Activated CD4-positive, alpha-beta T cell treated with anti-CD3 and anti-CD28 coated beads, Interleukin-2, amount 10 ng/mL, durations not matched to agents 24 days and 14 days (primary cell): ENCODE measurements at places on chromosomes 12 and 14.

GRCh38 chr14:71261206-71261605 lies 353.9 kb downstream of the PCNX1 start:
- no peak overlapping the region for H3K4me3 ChIP-seq
- H3K27me3 ChIP-seq: peaks cover 8% of the 10 kb centered on the region
- DNase-seq: no peak
- H3K36me3 ChIP-seq: peaks cover 16% of the 10 kb centered on the region
- H3K4me1 ChIP-seq: peaks cover 4% of the 10 kb centered on the region

DNA sequence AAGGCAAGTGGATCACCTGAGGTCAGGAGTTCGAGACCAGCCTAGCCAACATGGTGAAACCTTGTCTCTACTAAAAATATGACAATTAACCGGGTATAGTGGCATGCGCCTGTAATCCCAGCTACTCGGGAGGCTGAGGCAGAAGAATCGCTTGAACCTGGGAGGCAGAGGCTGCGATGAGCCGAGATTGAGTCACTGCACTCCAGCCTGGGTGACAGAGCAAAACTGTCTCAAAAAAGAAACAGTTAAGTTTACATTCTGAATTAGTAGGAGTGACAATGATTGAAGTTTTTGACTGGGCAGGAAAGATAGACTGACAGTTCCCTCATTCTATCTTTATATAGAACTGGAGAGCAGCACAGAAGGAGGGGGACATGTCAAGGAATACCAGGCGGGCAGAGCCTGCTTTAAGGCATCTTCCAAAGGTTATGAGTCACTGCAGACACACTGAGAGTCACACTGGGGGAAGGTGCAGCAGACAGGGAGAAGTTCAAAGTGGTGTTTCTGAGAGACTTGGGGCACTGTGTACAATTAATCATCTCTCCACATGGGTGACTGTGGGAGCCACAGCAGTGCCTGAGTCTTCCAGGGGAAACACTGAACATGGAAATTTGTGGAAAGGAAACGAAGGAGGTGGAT lies 42.8 kb upstream of the RNASE3 start:
- no peak for DNase-seq
- no peak overlapping the region for H3K27ac ChIP-seq
- H3K27me3 ChIP-seq: peaks cover 12% of the 10 kb centered on the region
- H3K4me3 ChIP-seq: no peak overlapping the region
- H3K4me1 ChIP-seq: no peaks in the 10 kb centered on the region
- H3K36me3 ChIP-seq: no peaks in the 10 kb centered on the region

DNA sequence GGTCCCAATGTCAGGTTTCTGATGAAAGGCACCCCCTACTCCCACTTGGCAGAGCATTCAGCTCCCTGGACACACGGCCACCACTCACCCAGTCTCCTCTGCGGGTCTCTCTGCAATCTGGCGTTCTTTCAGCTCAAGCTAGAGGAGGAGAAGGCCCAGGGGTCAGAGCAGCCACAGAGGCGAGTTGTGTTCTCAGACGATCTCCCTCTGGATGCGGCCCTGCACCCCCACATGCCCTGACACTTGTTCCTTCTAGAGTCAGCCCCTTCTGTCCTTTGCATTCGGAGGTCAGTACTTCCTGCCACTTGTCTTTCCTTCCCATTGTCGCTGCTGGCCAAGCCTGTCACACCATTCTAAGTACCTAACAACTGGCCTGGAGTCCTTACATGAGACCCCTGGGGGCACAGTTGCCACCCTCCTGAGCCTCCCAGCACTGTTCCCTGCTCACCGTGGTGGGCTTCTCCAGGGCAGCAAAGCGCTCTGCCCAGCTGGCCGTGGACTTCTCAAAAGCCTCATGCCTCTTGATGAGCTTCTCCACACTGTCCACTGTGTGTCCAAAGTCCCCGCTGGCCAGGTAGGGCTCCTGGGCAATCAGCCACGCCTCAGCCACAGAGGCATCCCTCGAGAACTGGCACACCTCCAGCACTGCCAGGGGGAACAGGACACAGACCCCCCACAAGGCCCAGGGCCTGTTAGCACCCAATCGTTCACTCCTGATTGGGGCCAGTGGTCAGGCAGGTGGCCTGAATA lies 63.2 kb downstream of the PLEKHG3 start:
- peaks cover 27% of the 10 kb centered on the region for H3K4me1 ChIP-seq
- no peak overlapping the region for H3K4me3 ChIP-seq
- no peak for DNase-seq
- no peak overlapping the region for H3K27ac ChIP-seq

DNA sequence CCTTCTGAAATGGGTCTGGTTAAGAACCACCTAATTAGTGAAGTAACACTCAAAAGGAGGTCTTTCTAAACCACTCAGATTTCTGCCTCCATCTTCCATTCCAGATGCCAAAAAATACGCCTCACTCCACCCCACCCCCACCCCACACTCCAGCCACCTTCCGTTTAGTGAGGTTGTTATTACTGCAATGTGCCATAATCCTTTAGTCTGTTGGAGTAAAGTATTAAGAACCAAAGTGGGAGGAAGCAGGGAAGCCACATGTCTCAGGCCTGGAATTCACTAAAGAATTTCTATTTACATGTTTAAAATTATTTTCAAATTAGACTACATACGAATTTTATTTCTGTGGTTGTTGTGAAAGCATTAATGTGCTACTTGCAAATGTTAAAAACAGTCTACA lies 7.4 kb downstream of the KIF21A start:
- H3K4me3 ChIP-seq: no peak overlapping the region
- H3K36me3 ChIP-seq: no peaks in the 10 kb centered on the region
- peaks cover 2% of the 10 kb centered on the region for H3K4me1 ChIP-seq
- DNase-seq: no peak
- H3K27ac ChIP-seq: no peak overlapping the region
- H3K27me3 ChIP-seq: no peaks in the 10 kb centered on the region

GRCh38 chr14:86027144-86027543 lies 497.2 kb downstream of the FLRT2 start:
- no peaks in the 10 kb centered on the region for H3K4me1 ChIP-seq
- no peaks in the 10 kb centered on the region for H3K36me3 ChIP-seq
- H3K27ac ChIP-seq: no peak overlapping the region

DNA sequence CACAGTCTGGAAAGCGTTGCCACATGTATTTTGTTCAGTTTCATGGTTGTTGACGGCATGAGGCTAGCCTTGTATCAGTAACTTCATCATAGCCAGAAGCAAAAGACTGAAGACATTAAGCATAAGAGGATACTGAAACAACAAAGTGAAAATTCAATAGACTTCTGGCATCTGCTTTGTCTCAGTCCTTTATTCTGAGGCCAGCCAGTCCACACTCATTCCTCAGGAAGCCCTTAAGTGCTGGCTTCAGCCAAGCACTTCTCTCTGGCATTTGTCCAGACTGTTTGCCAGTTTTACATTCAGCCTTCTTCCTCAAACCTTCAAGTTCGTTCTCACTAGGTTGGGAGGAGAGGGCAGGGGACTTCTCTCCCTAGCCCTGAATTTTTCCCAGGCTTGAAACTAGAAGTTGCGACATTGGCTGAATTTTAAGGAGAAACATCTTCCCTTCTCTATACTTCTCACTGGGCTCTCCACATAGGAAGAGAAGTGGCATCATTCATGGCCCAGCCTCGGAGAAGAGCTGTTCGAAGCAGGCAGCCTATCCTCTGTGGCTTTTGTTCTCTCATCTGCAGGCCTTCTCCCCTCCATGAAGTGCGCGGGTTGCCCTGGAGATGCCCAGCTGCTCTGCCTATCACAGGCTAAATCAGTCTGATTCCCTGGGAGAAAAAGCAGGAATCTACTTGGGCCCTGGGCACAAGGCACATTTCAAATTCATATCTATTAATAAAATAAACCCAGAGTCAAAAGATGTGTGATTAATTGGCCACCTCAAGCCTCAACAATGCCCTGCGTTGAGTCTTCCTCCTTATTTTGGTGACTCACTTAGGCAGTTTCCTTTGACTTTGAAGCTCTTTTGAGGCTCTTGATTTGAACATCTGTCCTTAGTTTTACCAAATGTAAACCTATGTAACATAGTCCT lies 130.9 kb upstream of the PLEKHA5 start:
- no peaks in the 10 kb centered on the region for H3K27me3 ChIP-seq
- DNase-seq: no peak
- no peak overlapping the region for H3K27ac ChIP-seq
- no peaks in the 10 kb centered on the region for H3K36me3 ChIP-seq
- no peaks in the 10 kb centered on the region for H3K4me1 ChIP-seq
- no peak overlapping the region for H3K4me3 ChIP-seq

- H3K4me3 ChIP-seq: no peak overlapping the region
- H3K27me3 ChIP-seq: peaks cover 10% of the 10 kb centered on the region
- no peak overlapping the region for H3K27ac ChIP-seq
- peaks cover 15% of the 10 kb centered on the region for H3K36me3 ChIP-seq
- DNase-seq: no peak
- H3K4me1 ChIP-seq: peaks cover 12% of the 10 kb centered on the region
Measured at GRCh38 chr12:7161811-7162210, 27.7 kb upstream of the PEX5 start.

GRCh38 chr12:15045451-15045850 lies 72.6 kb downstream of the PDE6H start:
- H3K36me3 ChIP-seq: no peaks in the 10 kb centered on the region
- no peak overlapping the region for H3K4me3 ChIP-seq
- H3K27ac ChIP-seq: no peak overlapping the region
- DNase-seq: no peak
- H3K27me3 ChIP-seq: peaks cover 10% of the 10 kb centered on the region

GRCh38 chr12:79818856-79819255 lies 116.0 kb downstream of the PPP1R12A start:
- H3K36me3 ChIP-seq: peaks cover 33% of the 10 kb centered on the region
- no peak overlapping the region for H3K27ac ChIP-seq
- peaks cover 10% of the 10 kb centered on the region for H3K4me1 ChIP-seq
- DNase-seq: no peak

DNA sequence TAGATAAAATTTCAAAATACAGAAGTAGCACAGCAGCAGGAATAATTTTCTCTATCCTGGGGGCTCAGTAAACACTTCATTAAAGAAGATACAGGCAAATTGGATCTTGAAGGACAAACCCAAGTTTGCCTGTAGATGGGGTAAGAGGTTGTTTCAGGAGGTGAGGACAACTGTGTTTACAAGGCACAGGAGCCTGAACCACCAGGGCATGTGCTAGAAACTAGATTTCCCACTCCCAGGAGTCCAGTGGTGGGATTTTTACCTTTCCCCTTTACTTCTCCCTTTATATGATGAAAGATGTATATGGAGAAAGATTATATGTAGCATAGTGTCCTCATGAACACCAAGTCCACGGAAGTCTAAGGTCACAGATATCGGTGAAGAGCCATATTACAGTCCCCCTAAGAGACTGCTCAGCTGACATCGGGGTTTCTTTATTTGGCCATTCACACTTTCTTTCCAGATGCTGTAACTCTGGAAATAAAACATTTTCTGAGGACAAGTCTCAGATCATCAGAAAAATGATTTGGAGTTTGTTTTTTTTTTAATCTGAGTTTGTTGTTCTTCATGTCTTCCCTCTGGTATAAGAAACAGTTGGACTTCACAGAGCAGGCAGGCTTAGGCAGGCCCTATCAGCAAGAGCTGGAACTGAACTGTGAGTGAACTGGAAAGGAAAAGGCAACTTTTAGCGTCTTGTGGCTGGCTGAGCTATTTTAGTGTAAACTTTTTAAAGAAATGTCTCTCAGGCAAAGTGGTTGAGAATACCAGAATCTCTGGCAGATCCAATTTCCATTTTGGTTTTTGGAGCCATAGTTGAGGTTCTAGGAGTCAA lies 8.0 kb upstream of the EVL start:
- peak overlapping the region; percentile 91 for H3K27ac ChIP-seq
- peak; percentile 82 for DNase-seq

GRCh38 chr14:64812412-64812811 lies 67.3 kb downstream of the SPTB start:
- no peak overlapping the region for H3K27ac ChIP-seq
- peak; percentile 61 for DNase-seq
- H3K4me3 ChIP-seq: no peak overlapping the region
- no peaks in the 10 kb centered on the region for H3K36me3 ChIP-seq
- peaks cover 3% of the 10 kb centered on the region for H3K4me1 ChIP-seq

GRCh38 chr14:79465651-79466050 lies 745.7 kb downstream of the DIO2 start:
- no peak overlapping the region for H3K4me3 ChIP-seq
- no peaks in the 10 kb centered on the region for H3K27me3 ChIP-seq
- H3K36me3 ChIP-seq: no peaks in the 10 kb centered on the region
- no peak overlapping the region for H3K27ac ChIP-seq
- no peak for DNase-seq
- no peaks in the 10 kb centered on the region for H3K4me1 ChIP-seq

GRCh38 chr12:49925433-49926204 lies 21.9 kb upstream of the FAIM2 start:
- H3K27ac ChIP-seq: no peak overlapping the region
- no peaks in the 10 kb centered on the region for H3K36me3 ChIP-seq
- no peak overlapping the region for H3K4me3 ChIP-seq
- H3K27me3 ChIP-seq: peaks cover 8% of the 10 kb centered on the region
- no peaks in the 10 kb centered on the region for H3K4me1 ChIP-seq
- DNase-seq: no peak

- H3K27me3 ChIP-seq: no peaks in the 10 kb centered on the region
- no peak overlapping the region for H3K4me3 ChIP-seq
- DNase-seq: peak; percentile 2
- no peak overlapping the region for H3K27ac ChIP-seq
- no peaks in the 10 kb centered on the region for H3K4me1 ChIP-seq
- no peaks in the 10 kb centered on the region for H3K36me3 ChIP-seq
Measured at GRCh38 chr12:72839696-72840095, 567.5 kb downstream of the TRHDE start.

- DNase-seq: no peak
- no peaks in the 10 kb centered on the region for H3K4me1 ChIP-seq
- no peaks in the 10 kb centered on the region for H3K36me3 ChIP-seq
- H3K27ac ChIP-seq: no peak overlapping the region
- H3K27me3 ChIP-seq: no peaks in the 10 kb centered on the region
Measured at GRCh38 chr14:26765301-26765700, 167.5 kb upstream of the NOVA1 start.

DNA sequence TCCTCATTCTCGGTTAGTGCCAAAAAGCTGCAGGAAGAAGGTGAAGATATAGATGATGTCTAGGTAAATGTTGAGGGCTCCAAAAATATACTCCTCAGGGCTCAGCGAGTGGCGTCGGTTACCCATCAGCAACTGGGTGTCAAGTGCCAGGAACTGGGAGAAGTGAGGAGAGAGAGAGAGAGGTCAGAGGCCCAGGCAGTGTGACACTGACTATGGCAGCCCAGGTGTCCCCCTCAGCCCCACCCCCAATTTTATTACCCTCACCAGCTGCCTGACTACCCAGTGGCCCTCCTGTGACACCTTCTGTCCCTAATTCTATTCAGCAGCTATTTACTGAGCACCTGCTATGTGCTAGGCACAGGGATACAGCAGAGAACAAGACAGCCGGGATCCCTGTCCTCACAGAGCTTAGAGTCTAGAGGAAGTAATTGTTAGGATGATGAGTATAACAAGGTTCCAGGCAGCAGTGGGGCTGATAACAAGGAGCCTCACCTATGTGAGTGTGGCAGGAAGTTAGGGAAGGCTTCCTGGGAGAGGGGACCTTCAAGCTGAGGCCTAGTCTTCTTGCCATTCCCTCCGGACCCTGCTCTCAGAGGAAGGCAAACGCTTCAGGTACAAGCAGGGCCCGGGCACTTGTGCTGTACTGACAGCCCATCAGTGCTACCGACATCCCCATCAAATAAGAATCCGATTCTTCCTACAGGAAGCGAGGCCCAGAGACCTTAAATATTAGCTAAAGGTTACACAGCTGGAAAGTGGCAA lies 27.8 kb upstream of the BCDIN3D start:
- H3K4me3 ChIP-seq: no peak overlapping the region
- H3K27ac ChIP-seq: no peak overlapping the region
